ENCODE measurements at places on chromosomes 6 and 20.

DNA sequence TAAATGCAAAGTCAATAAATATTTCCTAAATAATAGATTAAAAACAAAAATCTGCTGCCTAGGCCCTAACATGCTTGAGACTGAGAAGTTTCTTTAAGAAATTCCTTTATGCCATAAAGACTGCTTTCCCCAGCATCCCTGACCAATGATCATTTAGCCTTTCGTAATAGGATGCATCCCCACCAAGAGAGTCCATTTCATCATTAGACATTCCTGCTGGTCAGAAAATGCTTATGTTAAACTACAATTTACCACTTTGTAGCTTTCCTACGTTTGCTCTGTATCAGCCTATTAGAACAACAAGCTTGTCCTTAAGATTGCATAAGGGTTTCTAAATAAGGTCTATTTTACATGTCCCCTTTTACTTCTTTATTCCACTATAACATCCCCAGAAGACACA, 59.8 kb upstream of the HSF2 start:
- ATAC-seq, result no peak

DNA sequence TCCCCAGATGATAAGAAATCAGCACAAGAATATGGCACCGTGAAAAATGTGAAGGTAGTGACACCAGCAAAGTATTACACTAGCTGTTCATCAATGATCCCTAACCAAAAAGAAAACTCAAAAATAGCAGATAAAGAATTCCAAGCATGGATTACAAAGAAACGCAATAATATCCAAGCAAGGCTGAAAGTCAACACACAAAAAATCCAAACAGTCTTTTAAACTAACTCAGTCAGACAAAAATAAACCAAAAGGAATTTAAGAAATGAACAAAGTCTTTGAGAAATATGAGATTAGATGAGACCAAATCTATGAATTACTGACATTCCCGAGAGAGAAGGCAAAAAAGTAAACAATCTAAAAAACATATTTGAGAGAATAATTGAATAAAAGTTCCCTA, 976.1 kb upstream of the MAP3K7 start:
- ATAC-seq, result no peak

DNA sequence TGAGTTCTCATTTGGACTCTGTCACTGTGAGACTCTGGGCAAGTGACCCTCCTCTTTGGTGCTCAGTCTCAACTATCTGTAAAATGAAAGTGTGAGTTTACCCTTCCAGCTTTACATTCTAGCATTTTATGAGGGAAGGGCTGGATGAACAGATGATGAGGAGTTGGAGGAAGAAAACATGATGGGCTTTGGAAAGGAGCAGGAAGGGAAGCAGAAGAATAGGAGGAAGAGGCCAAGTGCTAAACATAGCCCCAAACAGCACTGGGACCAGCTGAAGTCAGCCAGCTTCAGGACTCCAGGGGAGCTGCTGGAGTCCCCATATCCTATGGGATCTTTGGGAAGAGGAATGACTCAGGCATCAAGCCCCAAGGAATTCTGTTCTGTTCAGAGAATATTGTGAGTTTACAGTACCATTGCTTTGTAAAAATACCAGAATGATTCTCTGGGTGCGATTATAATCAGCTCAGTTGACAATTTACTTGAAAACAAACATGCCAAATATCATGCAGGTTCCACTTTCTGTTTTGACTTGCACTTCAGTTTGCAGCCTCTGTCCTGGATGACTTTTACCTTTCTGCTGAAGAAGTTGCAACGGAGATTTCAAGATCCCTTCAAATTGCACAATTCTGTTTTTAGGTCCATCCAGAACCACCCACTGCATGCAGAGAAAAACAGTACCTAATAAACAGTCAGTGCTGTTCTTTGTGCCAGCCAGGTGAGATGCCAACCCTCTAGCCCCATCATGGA, 3.2 kb downstream of the CD40 start:
- no peak for ATAC-seq

DNA sequence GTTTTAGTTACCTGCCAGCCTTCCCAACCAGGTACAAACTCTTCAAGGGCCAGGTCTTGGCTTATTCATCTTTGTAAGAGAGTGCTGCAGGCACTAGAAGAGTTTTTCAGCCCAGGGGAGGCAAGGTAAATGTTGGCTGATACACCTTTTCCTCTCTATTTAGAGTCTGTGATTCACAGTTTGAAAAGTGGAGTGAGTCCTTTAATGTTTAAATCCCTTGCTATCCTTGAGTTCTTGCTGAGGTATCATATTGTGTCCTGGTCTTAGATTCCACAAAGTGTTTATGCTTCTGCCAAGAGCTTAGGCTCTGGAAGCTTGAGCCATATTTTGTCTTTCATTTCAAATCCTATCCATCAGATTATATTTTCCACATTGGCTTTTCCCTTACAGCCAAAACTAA, 52.8 kb upstream of the CITED2 start:
- no peak for ATAC-seq

- no peak for ATAC-seq
Measured at GRCh38 chr6:39706819-39707335, 18.3 kb downstream of the KIF6 start.

Data from esophagus mucosa (tissue), 1 donor.